ENCODE measurements at places on chromosomes 5 and 9. TPM values are rescaled to one million over a fixed set of nuclear protein-coding genes. Genes with fewer than 3 reads are reported as not detected.

Gene GRIA1
- total RNA-seq, result 0.23 TPM

Gene LCN2
- not detected for total RNA-seq

Gene IL5
- not detected for total RNA-seq

Gene IFNK
- total RNA-seq, result not detected

Gene PLAC8L1
- not detected for total RNA-seq

Gene SAXO1
- not detected for total RNA-seq

Gene DAB2
- 340 TPM for total RNA-seq

Gene GLRA1
- not detected for total RNA-seq

Gene NSMF
- total RNA-seq, result 16.2 TPM

Gene DNM1
- 12.1 TPM for total RNA-seq

Gene ISL1
- total RNA-seq, result not detected

Gene OR1Q1
- not detected for total RNA-seq

Gene SLCO4C1
- total RNA-seq, result 0.06 TPM

Gene ZCCHC7
- 20.7 TPM for total RNA-seq

Gene BASP1
- 12.4 TPM for total RNA-seq

Gene KCNMB1
- total RNA-seq, result 1.1 TPM

Gene LOX
- 13.6 TPM for total RNA-seq

Gene CCNO
- total RNA-seq, result not detected

Gene CDKN2A
- total RNA-seq, result 15.9 TPM

Gene IFNA21
- total RNA-seq, result not detected

Gene CDH9
- not detected for total RNA-seq

Gene LHFPL2
- 65.1 TPM for total RNA-seq

Gene LARP1
- 128 TPM for total RNA-seq

Gene GRPEL2
- 16.3 TPM for total RNA-seq

Gene PHAX
- 35.2 TPM for total RNA-seq

Gene TGFBI
- total RNA-seq, result 105 TPM

Gene PDZD2
- total RNA-seq, result 10.3 TPM

Gene RNF180
- total RNA-seq, result 8.9 TPM
